NCI-H345 (cell line): ENCODE measurements at places on chromosomes 11 and 22.

DNA sequence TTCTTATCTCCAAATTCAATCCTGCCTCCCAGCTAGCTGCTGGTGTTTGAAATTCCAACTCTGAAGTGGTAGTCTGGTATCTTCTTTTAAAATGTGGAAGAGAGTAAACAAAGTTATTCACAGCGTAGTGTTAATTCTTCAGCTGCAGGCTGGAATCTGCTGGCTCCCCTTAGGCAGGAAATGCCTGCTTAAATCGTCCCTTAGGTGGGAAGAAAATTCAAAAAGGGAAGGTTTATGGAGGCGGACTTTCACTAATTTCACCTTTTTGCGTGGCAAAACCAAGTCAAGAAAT is 439.0 kb upstream of the CCDC90B start:
- DNase-seq: no peak

- DNase-seq: no peak
Observed at GRCh38 chr11:43072911-43073310, 238.9 kb upstream of the API5 start.

DNA sequence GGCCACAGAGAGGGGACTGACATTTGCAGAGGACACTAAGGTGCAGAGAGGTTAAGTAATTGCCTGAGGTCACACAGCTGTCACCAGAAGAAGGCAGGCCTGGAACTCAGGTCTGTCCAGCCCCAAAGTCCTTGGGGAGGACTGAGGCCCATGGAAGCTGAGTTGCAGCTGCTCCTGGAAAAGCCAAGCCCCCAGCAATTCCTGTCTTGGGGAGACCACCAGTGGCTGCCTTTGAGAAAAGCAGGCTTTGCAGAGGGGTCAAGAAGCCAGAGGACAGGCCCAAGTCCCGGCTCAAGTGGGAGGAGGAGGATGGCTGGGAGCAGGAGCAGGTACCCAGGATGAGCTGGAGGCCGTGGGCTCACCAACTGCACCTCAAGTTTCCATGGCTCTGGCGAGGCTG is 3.4 kb downstream of the NFAM1 start:
- no peak for DNase-seq

DNA sequence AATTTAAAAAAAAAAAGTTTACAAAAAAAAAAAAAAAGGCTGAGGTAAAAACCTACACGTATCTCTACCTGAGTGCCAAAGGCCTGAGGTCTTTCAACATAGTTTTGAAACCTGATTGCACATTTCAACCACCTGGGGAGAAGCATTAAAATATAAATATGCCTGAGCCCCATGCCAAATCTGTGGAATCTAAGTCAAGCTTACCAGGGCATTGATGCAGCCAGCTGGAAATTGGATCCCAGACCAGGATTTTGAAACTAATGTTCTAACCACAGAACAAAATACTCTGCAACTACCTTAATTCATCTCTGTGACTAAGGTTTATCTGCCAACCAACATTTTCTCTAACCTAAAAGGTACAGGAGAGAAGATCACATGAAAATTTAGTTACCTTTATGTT is 38.8 kb upstream of the CHRNA10 start:
- DNase-seq: no peak

GRCh38 chr11:119668676-119669075 is 60.3 kb downstream of the NECTIN1 start:
- DNase-seq: no peak

- DNase-seq: no peak
Observed at GRCh38 chr11:2812371-2812991, 73.1 kb downstream of the CDKN1C start.

- no peak for DNase-seq
Observed at GRCh38 chr22:37112084-37112728, 2.7 kb upstream of the TMPRSS6 start.

DNA sequence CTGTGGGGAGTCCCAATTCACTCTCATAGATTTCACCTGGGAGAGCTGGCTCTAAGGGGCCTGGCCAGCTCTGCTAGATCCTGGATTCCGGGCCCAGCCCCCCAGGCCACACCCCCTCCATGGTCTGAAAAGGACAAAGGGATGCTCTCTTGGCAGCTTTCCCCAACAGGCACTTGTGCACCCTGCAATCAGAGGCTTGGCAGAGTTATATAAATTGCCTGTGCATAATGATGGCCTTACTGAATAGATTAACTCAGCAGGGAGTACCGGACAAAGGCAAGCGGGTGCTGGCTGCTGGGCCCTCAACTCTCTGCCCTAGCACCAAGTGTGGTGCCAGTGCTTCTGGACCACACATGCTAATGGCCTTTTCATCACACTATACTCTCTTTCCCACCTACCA is 461.6 kb downstream of the BUD13 start:
- peak; percentile 97 for DNase-seq

GRCh38 chr11:19672586-19673206 is 39.9 kb upstream of the NAV2 start:
- DNase-seq: no peak

DNA sequence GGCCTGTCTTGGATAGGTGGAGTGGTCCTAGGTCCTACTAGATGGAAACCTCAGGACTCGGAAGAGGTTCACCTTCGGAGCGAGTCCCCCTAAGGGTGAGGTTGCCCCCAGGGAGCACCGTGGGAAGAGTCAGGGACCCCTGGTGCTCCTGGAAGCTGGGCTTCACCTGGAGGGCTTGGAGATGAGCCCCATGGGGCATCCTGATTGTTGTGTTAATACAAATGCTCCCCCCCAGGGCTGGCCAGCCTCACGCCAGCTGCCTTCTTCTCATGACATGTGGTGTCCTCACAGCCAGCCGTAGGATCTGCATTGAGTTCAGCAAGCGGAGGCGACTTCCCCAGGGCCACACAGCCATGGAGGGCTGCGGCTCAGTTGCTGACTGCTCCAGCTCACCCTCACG is 1487.5 kb downstream of the BRD1 start:
- DNase-seq: no peak

GRCh38 chr11:104094576-104094975 is 58.1 kb downstream of the DDI1 start:
- DNase-seq: no peak

DNA sequence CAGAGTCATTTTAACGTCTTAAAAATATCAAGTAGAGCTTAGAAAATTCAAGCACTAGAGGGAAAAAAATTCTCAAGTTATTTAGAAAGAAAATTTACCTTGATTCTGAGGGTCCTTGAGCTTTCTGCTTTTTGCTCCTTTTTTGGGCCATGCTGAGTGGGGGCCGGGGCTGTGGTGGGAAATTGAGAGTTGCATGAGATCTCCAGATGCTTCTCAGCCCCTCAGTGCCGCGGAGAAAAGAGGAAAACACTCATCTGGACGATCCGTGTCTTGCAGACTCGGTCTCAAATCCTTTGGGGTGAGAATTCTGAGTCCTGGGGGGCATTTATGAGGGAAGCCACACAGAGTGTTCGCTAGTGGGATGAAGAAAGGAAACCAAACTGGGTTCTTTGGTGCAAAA is 700.8 kb downstream of the TBC1D22A start:
- no peak for DNase-seq

DNA sequence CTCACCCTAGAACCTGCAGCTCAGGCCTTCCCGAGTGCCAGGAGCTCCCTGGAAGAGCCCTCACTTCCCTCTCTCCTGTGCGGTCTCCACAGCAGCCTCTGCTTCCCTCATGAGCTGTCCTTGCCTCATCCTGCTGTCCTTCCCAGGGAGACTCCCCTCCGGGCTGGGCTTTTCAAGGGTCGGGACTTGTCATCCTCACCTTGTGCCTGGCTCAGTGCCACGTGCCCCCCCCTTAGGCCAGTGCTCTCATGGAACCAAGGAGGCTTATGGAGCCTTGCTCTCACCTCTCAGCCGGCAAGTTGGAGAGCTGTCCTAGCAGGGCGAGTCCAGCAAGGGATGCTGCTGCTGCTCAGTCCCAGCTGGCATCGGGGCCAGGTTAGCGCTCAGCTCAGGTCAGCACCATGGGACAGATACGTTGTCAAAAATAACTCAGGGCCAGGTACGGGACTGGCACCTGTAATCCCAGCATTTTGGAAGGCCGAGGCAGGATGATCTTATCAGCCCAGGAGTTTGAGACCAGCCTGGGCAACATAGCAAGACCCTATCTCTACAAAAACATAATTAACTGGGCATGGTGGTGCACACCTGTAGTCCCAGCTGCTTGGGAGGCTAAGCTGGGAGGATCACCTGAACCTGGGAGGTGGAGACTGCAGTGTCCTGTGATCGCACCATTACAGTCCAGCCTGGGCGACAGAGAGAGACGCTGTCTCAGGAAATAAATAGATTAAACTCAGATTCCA is 13.6 kb downstream of the CTTN start:
- no peak for DNase-seq

DNA sequence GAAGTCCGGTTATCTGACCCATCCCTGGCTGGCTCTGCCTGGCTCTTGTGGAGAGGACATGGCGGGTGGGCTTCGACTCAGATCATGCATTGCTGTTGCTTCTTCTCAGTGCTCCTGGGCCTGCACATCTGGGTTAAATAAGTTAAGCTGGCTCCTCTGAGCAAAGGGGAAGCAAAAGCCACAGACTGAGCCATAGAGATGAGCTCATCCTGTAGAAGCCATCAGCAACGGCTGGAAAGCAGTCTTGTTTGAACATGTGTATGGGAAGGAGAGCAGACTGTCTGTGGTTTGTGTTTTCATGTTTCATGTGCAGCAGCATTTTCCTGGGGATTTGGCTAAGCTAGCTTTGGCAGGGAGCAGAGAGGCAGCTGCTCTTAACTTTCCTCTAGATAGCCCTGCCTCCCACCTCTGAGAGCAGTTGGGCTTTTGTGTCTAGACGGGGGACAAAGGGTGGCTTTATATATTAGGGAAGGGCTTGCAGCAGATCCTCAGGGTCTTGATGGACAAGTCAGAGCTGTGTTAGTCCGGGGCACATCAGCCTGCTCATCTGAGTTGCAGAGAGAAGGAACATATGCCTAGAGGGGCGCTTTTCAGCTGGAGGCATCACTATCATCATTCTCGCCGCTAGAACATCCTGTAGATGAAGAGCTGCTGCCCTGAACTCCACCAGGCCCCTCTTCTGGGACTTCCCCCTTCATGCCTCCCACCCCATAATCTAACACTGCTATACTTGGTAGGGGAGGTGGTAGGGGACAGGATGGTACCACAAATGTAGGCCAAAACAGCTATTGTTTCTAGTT is 14.9 kb downstream of the DCPS start:
- DNase-seq: no peak

- DNase-seq: no peak
Observed at GRCh38 chr22:45580726-45581381, 78.2 kb downstream of the FBLN1 start.

DNA sequence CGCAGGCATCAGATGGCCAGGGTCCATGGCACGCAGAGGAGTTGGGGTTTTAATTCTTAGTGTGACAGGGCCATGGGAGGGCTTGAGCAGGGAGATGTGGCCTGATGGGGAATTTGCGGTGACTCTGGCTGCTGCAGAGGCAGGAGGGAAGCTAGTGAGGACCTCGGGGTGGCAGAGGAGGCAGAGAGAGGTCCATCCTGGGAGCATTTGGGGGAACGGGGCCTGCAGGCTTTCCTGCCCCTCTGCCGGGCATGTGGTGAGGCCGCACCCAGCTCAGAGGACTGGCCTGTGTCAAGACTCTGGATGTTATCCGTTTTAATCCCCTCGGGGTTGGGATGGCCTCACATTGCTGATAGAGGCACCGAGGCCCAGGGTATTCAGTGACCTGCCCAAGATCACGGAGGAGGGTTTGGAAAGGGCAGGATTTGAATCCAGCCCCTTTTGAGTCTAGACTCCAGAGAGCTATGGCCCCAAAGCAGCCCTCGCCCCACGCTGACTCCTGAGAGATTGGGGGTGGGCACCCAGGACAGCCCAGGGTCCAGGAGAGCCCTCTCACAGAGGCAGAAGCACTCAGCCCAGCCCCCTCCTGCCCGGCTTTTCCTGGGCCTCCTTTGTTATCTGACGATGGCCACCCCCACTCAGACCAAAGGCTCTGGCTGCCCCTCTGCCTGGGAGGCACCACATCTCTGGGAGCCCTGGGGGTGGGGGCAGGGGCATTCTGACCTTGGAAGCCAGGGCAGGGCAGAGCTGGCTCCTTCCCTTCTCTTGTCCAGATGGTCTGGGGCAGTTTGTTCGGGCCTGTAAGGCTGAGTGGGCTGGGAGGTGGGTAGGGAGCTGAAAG is 13.9 kb downstream of the MGAT3 start:
- DNase-seq: no peak

DNA sequence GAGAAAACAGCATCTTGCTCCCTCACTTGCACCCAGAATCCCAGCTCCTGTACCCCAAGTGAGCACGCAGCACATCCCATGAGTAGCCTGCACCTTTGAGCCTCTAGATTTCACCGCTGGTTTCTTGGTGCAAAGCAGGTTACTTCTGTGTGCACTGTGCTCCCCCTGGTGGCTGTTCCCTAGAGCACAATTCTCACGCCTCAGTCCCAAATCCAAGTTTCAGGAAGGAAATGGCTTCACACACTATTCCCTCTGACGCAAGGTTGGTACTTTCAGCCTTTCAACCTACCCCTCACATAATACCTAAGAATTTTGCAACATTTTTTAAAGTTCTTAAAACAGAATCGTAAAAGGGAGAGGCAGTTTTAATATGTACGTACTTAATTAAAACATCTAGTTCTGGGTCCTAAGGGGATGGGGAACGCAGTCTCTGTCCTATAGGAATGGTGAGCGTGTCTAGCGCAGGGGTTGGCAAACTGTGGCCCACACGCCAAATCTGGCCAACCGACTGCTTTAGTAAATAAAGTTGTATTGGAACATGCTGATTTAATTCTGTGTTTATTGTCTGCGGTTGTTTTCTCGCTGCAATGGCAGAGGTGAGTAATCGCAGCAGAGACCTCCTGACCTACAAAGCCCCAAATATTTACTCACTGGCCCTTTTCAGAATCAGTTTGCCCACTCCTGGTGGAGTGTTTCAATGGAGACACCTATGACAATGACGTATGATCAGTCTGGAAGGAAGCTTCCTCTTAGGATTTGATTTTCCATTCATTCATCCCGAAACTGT is 27.5 kb downstream of the DHCR7 start:
- peak; percentile 85 for DNase-seq

GRCh38 chr11:125768336-125769046 is 10.1 kb downstream of the PATE2 start:
- no peak for DNase-seq

GRCh38 chr11:27705873-27706820 is 5.9 kb upstream of the BDNF start:
- peak; percentile 6 for DNase-seq

DNA sequence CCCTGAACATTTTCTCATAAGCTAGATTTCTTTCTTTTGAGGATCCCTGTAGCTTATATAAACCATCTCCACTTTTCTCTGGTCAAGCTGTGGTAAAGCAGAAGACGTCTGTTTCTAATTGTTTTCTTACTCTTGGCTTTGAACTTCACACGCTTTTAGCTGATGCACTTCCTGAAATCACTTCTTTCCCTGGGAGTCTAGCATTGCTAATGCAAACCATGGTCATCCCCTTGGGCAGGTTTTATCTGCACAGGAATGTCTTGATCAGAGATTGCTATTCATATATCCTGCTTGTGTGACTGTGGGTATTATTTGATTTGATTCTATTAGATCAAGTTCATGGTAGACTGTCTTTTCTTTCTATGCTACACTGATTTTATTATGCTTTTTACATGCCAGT is 199.2 kb upstream of the POU2AF2 start:
- DNase-seq: no peak

GRCh38 chr11:95850137-95850536 is 59.8 kb downstream of the CEP57 start:
- DNase-seq: no peak

- no peak for DNase-seq
Observed at GRCh38 chr22:41722496-41722895, 23.2 kb downstream of the MEI1 start.
